ENCODE measurements at places on chromosomes 13 and 19.

GRCh38 chr13:98118865-98119264 lies 24.0 kb upstream of the FARP1 start:
- DNase-seq, result no peak

GRCh38 chr13:77118134-77118533 lies 91.2 kb upstream of the FBXL3 start:
- no peak for DNase-seq

- no peak for DNase-seq
Measured at GRCh38 chr19:18495204-18495911, 26.5 kb downstream of the ELL start.

GRCh38 chr19:56348289-56348877 lies 33.7 kb upstream of the ZSCAN5A start:
- no peak for DNase-seq

GRCh38 chr13:75804054-75804453 lies 167.9 kb downstream of the LMO7 start:
- DNase-seq, result no peak

GRCh38 chr19:41646589-41647204 lies 19.8 kb upstream of the CEACAM4 start:
- no peak for DNase-seq

GRCh38 chr13:114078461-114079451 lies 53.7 kb downstream of the RASA3 start:
- no peak for DNase-seq

DNA sequence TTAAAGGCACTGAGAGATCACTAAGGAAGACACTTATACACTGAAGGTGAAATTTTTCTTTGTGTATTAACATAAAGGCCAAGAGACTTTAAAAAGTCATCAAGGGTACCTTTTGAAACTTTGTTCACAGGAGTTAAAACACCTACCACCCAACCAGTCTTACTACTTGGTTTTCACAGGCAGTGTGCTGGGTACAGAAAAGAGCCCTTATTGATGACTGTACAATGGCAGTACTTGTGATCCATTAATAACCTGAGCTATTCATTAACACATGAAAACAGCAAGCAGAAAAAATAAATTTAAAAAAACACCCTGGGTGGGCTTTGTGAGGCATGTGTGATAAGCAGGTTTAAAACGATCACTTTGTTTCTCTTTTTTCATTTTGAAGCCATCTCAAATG lies 148.9 kb downstream of the TBC1D4 start:
- DNase-seq, result no peak

DNA sequence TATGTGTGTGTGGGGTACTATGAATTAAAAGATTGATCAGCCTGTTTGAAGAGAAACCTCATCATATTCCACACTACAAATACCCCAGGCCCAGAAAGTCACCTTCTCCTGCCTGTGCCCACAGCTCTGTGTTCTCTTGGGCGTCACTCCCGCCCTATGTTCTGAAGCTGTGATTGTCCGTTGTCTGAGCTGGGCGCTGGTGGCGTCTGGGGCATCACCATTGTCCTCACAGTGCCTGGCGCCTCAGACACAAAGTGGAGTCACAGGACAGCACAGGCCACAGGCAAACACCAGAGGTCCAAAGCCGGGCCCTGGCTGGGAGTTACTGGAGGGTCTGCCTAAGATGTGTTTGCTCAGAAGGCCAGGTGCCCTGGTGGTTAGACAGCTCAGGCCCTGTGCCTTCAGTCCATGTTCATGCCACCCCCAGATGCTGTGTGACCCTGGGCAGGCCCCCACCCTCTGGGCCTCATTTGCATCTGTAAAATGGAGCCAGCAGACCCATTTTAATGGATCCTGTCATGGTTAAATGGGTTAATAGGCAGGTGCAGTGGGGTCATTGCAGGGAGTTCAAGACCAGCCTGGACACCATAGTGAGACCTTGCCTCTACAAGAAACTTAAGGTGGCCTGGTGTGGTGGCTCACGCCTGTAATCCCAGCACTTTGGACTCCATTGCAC lies 34.5 kb downstream of the DNM2 start:
- no peak for DNase-seq

DNA sequence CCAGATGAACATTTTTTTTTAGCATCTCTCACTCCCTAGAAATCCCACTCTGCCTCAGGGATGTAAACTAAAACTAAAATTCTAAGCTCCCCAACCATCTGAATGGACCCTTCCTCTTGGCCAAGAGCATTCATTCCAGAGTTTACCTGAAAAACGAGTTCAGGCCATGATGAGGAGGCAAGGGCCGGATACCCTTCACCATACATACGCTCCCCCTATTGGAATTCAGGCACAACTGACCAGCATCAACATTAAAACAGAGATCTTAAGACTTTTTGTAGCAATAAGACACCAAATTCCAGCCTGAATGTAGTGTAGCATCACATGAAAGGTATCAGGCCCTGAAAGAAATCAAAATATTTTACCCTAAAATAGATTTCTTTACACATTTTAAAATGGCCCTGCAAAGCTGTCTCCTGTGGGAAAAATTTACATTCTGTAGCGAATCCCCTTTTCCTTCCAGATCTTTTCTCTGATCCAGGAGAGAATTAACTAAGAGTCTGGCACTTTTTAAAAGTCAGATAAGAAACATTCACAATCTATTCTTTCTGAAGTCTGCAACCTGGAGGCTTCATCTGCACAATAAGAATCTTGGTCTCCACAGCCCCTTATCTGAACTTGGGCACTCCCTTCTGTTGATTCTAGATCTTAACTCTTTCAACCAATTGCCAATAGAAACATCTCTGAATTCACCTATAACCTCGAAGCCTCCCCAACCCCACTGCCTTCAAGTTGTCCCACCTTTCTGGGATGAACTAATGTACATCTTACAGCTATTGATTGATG lies 888.5 kb downstream of the UQCRFS1 start:
- no peak for DNase-seq

DNA sequence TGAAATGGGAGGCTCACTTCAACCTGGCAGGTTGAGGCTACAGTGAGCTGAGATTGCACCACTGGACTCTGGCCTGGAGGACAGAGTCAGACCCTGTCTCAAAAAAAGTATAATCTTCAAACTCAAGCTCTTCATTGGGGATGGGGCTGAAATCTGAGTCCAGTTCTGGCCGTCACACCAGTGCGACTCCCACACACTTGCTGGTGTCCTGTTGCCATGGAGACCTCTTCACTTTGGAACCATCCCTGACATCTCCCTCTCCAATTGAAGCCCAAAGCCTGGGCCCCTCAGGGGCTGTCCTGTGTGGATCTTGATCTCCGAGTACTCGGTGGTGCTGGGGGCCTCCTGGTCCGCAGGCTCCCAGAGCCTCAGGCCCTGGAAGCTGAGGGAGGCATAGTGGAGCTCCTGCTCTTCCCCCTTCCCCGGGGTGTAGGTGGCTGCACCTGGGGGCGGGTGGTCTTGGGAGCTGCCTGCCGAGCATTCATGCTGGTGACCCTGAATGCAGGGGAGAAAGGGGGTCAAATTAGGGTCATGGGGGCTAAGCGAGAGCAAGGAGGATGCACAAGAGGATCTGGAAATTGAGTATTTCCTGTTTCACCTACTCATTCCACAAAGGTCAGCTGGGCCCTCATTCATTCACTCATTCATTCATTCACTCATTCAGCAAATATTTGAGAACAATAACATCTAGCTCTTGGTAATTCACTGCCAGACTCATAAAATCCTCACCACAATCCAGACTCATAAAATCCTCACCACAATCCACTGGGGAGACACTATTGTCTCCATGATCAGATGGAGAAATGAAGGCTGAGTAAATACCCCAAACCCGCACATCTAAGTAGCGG lies 11.0 kb downstream of the SIGLEC11 start:
- no peak for DNase-seq

- no peak for DNase-seq
Measured at GRCh38 chr13:80866921-80867320, 526.0 kb upstream of the SPRY2 start.

DNA sequence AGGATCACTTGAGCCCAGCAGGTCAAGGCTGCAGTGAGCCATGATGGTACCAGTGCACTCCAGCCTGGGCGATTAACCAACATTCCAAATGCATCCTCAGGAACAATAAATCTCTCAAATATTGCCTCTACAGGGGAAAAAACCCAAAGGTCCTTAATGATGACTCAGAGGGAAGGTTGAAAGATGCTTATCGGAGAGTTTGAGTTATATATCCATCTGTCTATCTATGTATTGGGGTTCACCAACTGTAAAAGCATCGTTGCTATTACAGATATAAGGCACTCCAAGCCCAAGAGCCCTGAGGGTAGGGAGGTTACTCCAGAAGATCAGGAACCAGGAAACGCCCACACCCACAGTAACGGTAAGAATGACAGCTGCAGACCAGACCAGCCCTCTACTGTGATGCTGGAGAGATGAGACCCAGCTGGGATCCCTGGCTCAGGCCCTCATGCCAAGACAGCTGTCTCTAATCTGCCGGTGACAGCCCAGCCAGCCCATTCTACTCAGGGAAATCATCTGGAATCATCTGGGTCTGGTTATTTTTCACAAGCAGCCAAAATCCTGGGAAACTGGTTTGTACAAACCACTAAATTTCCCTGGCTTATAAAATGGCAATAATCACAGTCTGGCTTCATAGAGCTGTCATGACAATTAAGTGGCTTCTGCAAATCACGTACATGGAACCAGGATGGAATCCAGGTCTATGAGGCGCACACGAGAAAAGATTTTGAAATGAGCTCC lies 23.8 kb downstream of the TEX101 start:
- no peak for DNase-seq

DNA sequence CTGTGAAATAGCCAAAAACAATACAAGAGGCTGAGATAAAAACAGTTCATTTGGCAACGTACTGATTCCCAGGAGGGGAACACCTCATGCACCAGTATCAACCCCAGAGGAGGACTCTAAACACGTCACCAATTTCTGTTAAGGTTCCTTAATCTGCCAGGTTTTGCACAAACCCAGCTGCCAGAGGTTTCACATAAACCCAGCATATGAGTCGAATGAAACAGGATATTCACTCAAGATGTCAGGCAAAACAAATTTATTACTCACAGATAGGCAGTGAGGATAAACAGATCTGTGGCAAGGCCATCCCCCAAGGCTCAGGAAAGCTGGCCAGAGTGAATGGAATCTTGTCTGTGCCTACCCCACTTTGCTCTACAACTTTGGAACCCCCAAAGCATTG lies 210.9 kb downstream of the GPC5 start:
- no peak for DNase-seq

- DNase-seq, result no peak
Measured at GRCh38 chr19:29266001-29266400, 53.0 kb upstream of the UQCRFS1 start.

DNA sequence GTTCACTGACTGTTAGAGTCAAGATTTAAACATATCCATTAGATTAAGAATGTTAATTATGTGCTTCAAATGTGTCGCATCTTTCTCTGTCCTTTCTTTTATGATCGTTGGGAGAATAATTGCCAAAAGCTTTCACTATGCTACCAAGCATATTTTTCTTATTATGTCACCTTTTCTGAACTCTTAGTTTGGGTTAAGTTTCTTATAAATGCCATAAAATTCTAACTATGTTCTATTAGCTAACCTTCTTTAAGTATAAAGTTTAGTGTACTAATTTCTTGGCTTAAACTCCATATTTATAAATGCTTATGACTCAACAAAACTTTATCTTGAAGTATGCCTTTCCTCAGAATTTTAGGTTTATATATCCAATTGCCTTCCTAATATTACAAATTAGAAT lies 1759.4 kb downstream of the PCDH9 start:
- DNase-seq, result no peak

GRCh38 chr13:37959284-37959683 lies 89.7 kb upstream of the TRPC4 start:
- no peak for DNase-seq

DNA sequence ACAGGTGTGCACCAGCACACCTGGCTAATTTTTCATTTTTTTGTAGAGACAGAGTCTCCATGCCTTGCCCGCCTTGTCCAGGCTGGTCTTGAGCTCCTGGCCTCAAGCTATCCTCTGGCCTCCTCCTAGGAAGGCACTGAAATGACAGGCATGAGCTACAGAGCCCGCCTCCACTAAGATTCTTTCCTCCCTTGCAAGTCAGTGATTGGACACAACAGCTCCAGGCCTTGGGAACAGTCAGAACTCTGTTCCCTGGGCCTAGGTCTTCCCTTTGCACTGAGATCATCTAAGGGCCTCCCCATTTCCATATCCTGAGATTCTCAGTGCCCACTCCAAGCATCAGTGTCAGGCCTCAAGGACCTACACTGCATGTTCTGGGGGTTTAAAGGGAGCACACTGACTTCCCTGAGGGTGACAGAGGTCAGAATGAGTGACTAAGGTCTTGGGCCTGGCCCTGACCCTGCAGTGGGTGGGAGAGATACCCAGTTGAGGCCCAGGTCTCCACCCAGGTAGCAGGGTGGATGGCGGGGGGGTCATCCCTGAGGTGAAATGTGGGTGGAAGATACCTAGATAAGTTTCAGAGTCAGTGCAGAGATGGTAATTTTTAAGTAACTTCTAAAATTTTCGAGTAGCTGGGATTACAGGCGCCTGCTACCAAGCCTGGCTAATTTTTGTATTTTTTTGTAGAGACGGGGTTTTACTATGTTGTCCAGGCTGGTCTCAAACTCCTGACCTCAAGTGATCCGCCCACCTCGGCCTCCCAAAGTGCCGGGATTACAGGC lies 17.3 kb upstream of the ERCC1 start:
- no peak for DNase-seq

GRCh38 chr13:62767473-62767872 lies 1351.8 kb upstream of the PCDH20 start:
- no peak for DNase-seq
